ENCODE measurements at places on chromosomes 2 and 18. TPM values are rescaled to one million over a fixed set of nuclear protein-coding genes. Genes with fewer than 3 reads are reported as not detected.

- no peak overlapping the region for H3K27ac ChIP-seq
- H3K4me1 ChIP-seq, result no peaks in the 10 kb centered on the region
- no peak overlapping the region for H3K4me3 ChIP-seq
- H3K27me3 ChIP-seq, result no peaks in the 10 kb centered on the region
- peak; percentile 78 for DNase-seq
- no peaks in the 10 kb centered on the region for H3K36me3 ChIP-seq
These were observed 20.4 kb downstream of the IFIH1 start for GRCh38 chr2:162297925-162298552.

DNA sequence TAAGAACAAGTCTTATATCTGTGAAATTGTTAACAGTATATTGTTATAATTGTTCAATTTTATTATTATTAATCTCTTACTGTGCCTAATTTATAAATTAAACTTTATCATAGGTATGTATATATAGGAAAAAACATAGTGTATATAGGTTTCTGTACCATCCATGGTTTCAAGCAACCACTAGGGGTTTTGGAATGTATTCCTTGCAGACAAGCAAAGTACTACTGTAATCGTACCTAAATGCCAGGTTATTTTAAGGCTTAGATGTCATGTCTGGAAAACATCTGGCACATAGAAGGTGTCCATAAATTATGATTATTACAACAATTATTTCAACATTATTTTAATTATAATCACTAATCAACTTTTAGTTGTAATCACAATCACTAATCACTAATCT, 8.4 kb downstream of the ITSN2 start:
- H3K4me1 ChIP-seq, result no peaks in the 10 kb centered on the region
- DNase-seq, result no peak
- H3K36me3 ChIP-seq, result no peaks in the 10 kb centered on the region
- no peak overlapping the region for H3K4me3 ChIP-seq
- H3K27me3 ChIP-seq, result no peaks in the 10 kb centered on the region
- H3K27ac ChIP-seq, result no peak overlapping the region

DNA sequence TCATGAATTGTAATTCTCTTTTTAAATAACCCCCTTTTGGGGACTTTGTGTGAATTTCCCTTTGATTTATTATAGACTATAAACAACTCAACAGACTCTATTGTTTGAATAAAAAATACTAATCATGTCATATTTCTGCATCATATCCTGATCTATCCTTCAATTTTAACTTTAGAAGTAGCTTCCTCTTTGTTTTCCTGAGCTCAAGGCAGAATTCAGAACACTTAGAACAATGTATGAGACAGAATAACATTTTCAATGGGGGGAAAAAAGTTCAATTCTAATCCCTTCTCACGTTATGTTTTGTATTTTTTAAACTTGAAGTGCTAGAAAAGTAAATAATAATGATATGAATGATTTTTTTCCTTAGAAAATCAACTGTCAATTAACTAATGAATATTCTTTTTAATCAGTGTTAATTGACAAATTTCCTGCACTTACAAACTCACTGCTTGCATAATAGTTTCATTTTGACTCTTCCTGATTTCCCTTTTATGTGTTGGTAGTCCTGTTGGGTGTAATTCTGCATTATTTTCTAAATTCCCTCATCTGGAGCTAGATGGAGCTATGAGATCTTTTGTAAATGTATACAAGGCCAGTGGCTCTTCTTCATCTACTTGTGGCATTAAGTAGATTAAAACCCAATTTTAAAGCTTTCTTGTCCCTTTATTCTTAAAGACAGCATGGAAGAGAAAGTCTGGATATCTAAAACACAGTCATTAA, 326.1 kb downstream of the PARD3B start:
- no peak overlapping the region for H3K27ac ChIP-seq
- no peaks in the 10 kb centered on the region for H3K4me1 ChIP-seq
- DNase-seq, result no peak
- H3K36me3 ChIP-seq, result no peaks in the 10 kb centered on the region

GRCh38 chr2:166384774-166385173, 9.0 kb upstream of the SCN9A start:
- H3K27me3 ChIP-seq, result peaks cover 12% of the 10 kb centered on the region
- no peak for DNase-seq
- no peak overlapping the region for H3K4me3 ChIP-seq
- H3K36me3 ChIP-seq, result no peaks in the 10 kb centered on the region

The FABP1 gene
- total RNA-seq, result not detected

The COL4A3 gene
- total RNA-seq, result 1.4 TPM

DNA sequence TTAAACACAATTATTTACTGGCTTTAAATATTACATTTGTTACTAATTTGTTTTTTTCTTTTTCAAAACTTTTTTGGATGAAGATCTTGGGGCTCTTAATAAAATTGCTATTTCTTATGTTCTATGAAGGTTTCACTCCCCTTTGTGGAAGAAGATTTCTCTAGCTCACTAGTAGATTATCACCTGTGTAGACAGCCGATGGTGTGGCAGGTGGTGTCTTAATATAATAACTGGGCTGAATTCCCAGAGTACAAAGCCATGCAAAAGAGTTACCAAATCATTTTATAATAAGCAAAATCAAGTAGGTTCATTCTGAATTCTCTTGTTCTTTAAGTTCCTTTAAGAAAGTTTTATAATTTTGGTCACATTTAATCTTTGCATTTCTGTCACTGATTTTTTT, 233.7 kb downstream of the CCDC102B start:
- H3K27ac ChIP-seq, result no peak overlapping the region
- no peaks in the 10 kb centered on the region for H3K36me3 ChIP-seq
- no peak overlapping the region for H3K4me3 ChIP-seq
- no peaks in the 10 kb centered on the region for H3K4me1 ChIP-seq
- H3K27me3 ChIP-seq, result no peaks in the 10 kb centered on the region

The TANC1 gene
- total RNA-seq, result 3.4 TPM

GRCh38 chr2:68155618-68156017, 2.1 kb upstream of the PNO1 start:
- no peaks in the 10 kb centered on the region for H3K27me3 ChIP-seq
- peaks cover 2% of the 10 kb centered on the region for H3K4me1 ChIP-seq
- DNase-seq, result no peak
- H3K36me3 ChIP-seq, result peaks cover 9% of the 10 kb centered on the region

The CIB4 gene
- total RNA-seq, result not detected

The GRB14 gene
- total RNA-seq, result 16.5 TPM

- H3K27ac ChIP-seq, result peak overlapping the region; percentile 21
- no peaks in the 10 kb centered on the region for H3K27me3 ChIP-seq
- peak overlapping the region; percentile 5 for H3K4me3 ChIP-seq
- no peaks in the 10 kb centered on the region for H3K36me3 ChIP-seq
- H3K4me1 ChIP-seq, result peaks cover 10% of the 10 kb centered on the region
- DNase-seq, result peak; percentile 59
These were observed 507.6 kb downstream of the PID1 start for GRCh38 chr2:228763379-228763981.

DNA sequence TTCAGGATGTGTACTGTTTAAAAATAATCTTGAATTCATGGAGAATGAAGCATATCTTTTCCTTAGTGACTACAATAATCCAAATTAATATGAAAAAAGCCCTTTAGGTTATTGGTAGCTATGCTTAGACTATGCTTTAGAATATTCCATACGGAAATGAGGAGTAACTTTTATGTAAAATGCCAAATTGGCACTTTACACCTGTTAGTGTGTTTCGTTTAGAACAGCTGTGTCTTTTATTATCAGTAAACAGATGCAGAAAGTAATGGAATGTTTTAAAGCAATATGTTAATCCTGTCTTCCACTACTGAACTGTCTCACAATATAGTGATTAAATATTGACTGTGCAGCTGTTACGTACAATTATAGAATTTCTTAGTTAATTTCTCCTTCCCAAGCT, 129.6 kb downstream of the PMS1 start:
- no peaks in the 10 kb centered on the region for H3K36me3 ChIP-seq
- no peak overlapping the region for H3K27ac ChIP-seq
- no peak overlapping the region for H3K4me3 ChIP-seq
- no peaks in the 10 kb centered on the region for H3K4me1 ChIP-seq

The ZSWIM2 gene
- not detected for total RNA-seq

- H3K36me3 ChIP-seq, result no peaks in the 10 kb centered on the region
- peaks cover 5% of the 10 kb centered on the region for H3K4me1 ChIP-seq
- peak; percentile 62 for DNase-seq
- H3K4me3 ChIP-seq, result no peak overlapping the region
- no peak overlapping the region for H3K27ac ChIP-seq
These were observed 26.5 kb upstream of the HNMT start for GRCh38 chr2:137937778-137938177.

The CFAP65 gene
- 1.3 TPM for total RNA-seq

DNA sequence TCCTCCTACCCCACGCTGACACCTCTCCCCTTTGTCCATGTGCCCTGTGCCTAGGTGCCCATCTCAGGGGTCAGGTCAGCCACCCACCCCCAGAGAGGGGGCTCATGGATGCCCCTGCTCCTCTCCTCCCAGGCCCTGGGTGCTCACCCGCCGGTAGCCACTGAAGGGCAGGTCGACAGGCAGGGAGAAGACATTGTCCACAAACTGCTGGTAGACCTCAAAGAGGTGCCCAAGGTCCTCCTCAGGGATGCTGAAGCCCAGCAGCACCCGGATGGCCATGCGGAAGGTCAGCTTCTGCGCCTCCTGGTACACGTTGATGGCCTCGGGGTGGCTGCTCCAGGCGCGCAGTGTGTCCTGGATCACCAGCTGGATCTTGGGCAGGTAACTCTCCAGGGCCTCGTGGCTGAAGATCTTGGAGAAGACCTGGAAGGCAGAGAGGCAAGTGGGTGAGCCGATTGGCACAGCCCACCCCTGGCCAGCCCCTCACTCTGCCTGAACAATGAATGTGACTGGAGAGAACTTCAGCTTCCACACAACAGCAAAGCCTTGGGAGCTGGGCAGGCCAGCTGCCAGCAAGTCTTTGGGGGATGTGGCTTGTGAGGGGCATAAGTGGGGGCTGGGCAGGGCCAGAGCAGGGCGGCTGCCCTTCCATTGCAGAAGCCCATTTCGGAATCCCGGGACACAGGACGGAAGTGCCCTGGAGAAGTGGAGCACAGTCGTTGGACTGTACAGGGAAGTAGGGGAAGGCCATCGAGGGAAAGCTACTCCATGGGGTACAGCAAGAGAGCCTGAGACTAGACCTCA, 12.5 kb downstream of the CYP26B1 start:
- H3K27me3 ChIP-seq, result peaks cover 30% of the 10 kb centered on the region
- no peak overlapping the region for H3K4me3 ChIP-seq
- peak; percentile 39 for DNase-seq
- no peaks in the 10 kb centered on the region for H3K4me1 ChIP-seq

DNA sequence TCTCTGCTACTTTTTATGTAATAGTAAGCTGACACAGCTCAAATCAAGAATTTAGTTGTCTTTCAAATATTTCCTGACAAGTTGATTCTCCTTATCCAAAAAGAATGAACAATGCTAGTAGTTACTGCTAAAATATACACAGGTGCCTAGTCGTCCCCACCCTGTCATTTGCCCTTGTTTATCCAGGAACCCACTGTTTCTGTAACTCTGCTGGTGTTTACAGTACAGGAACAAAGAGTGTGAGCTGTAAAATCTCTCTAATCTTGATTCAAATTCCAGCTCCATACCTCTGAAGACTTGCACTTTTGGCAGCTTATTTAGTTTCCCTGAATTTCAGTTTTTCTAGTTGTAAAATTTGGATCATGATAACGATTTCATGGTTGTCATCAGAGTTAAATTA, 21.1 kb upstream of the SCYGR2 start:
- H3K4me1 ChIP-seq, result peaks cover 8% of the 10 kb centered on the region
- H3K27me3 ChIP-seq, result no peaks in the 10 kb centered on the region
- no peak overlapping the region for H3K27ac ChIP-seq

The ANKRD30B gene
- total RNA-seq, result not detected

- no peak overlapping the region for H3K27ac ChIP-seq
- no peak overlapping the region for H3K4me3 ChIP-seq
- no peaks in the 10 kb centered on the region for H3K27me3 ChIP-seq
- no peak for DNase-seq
- peaks cover 11% of the 10 kb centered on the region for H3K4me1 ChIP-seq
These were observed 41.3 kb downstream of the SH2D6 start for GRCh38 chr2:85459771-85460170.
